ENCODE measurements at places on chromosomes 6 and 20. TPM values are rescaled to one million over a fixed set of nuclear protein-coding genes. Genes with fewer than 3 reads are reported as not detected.

The UTRN gene
- 42.7 TPM for total RNA-seq

GRCh38 chr6:120826253-120826652, 508.0 kb downstream of the TBC1D32 start:
- no peaks in the 10 kb centered on the region for H3K4me1 ChIP-seq
- H3K27me3 ChIP-seq, result no peaks in the 10 kb centered on the region
- no peak overlapping the region for H3K27ac ChIP-seq
- no peak overlapping the region for H3K4me3 ChIP-seq

- H3K27ac ChIP-seq, result no peak overlapping the region
- no peaks in the 10 kb centered on the region for H3K36me3 ChIP-seq
- H3K27me3 ChIP-seq, result no peaks in the 10 kb centered on the region
Measured at GRCh38 chr6:88804701-88805100, 158.7 kb downstream of the RNGTT start.

DNA sequence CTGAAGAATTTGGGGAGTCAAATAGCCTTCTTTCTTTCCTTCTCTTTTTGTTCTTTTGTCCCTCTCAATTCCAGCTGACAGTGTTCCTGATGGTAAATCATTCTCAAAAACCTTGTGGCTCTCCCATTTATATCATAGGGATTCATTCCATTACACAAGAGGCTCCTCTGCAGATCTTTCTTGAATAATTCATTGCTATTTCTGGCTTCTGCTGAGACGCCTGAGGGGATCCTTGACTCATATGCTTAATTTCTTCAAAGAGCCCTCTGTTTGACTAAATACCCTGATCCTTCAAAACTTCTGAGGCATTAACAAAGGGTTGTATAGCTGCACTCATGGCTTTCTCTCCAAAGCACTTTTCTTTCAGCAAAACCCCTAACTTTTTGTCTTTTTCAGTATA, 289.3 kb downstream of the FARS2 start:
- no peak for DNase-seq
- no peaks in the 10 kb centered on the region for H3K27me3 ChIP-seq

DNA sequence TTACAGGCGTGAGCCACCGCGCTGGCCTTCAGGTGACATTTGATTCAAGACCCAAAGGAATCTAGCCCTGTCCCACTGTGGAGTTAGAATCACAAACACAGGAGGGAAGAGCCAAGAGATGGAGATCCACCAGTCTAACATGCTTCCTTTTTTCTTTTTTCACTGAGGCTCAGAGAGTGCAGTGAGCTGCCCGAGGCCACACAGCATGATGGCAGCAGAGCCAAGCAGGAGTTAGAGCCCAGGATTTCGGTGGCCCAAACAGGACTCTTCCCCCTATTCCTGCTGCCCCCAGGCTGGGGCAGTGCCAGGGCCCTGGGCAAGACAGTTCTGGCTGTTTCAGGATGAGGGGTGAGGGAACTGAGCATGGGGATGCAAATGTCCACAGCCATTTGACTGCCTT, 8.1 kb upstream of the SPDEF start:
- no peaks in the 10 kb centered on the region for H3K36me3 ChIP-seq
- no peak overlapping the region for H3K4me3 ChIP-seq
- no peaks in the 10 kb centered on the region for H3K4me1 ChIP-seq
- no peak for DNase-seq

- no peaks in the 10 kb centered on the region for H3K36me3 ChIP-seq
- no peaks in the 10 kb centered on the region for H3K27me3 ChIP-seq
- no peaks in the 10 kb centered on the region for H3K4me1 ChIP-seq
- H3K27ac ChIP-seq, result no peak overlapping the region
- DNase-seq, result no peak
Measured at GRCh38 chr6:168574699-168575195, 133.8 kb downstream of the SMOC2 start.

- H3K27me3 ChIP-seq, result no peaks in the 10 kb centered on the region
- H3K4me3 ChIP-seq, result no peak overlapping the region
- H3K4me1 ChIP-seq, result peaks cover 2% of the 10 kb centered on the region
Measured at GRCh38 chr6:142326540-142326939, 24.7 kb downstream of the ADGRG6 start.

GRCh38 chr6:125753218-125753936, 3.9 kb downstream of the HEY2 start:
- no peak overlapping the region for H3K4me3 ChIP-seq
- H3K36me3 ChIP-seq, result no peaks in the 10 kb centered on the region
- H3K4me1 ChIP-seq, result peaks cover 16% of the 10 kb centered on the region
- no peak for DNase-seq
